ENCODE measurements at places on chromosomes 7 and 10.

GRCh38 chr7:101397243-101397642 lies 34.6 kb downstream of the COL26A1 start:
- DNase-seq: no peak

DNA sequence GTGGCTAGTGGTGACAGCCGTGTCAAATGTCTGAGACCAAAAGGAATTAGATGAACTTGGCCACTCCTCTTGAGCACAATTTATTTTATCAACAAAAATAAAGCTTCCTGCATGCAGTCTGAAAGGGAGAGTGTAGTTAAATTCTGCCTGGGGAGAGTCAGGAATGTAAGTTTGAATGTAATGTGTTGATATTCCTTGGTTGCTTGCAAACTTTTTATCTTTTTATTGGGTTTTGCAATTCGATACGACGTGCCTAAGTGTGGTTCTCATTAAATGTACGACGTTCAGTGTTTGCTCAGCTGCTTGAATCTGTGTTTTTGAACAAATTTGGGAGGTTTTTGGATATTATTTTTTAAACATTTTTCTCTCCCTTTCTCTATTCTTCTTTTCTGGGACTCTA lies 839.9 kb downstream of the CCSER2 start:
- DNase-seq: no peak

DNA sequence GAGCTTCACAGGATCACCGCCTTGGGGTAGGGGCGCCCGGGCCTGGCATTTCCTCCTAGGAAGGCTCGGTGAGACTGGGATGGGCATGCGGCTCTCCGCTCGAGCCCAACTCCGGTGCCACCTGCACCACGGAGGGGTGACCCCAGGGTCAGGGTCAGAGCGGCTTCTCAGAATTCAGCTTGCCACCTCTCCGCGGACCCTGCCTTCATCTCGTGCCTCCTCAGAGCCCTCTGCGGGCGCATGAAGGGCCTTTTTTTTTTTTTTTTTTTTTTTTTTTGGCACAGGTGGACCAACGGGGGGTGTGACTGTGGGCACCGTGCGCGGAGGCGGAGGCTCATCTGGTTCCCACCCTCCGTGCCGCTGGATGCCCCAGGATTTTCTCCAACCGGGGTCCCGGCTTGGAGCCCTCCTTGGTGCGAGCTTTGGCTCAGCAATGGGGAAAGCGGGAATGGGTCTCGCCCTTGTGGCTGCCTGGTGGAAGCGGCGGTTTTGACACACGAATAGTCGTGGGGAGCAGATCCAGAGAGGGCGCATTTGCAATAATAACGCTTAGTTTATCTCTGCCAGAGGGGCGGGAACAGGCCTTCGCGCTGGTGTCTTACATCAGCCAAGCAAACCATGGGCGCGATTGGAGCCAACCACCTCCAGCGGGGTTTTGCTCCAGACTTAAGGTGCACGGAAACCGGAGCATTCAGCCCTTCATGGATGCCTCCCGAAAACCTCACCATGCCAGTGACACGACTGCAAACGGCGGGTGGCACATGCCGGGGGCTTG lies 5.0 kb upstream of the TNRC18 start:
- DNase-seq: no peak

DNA sequence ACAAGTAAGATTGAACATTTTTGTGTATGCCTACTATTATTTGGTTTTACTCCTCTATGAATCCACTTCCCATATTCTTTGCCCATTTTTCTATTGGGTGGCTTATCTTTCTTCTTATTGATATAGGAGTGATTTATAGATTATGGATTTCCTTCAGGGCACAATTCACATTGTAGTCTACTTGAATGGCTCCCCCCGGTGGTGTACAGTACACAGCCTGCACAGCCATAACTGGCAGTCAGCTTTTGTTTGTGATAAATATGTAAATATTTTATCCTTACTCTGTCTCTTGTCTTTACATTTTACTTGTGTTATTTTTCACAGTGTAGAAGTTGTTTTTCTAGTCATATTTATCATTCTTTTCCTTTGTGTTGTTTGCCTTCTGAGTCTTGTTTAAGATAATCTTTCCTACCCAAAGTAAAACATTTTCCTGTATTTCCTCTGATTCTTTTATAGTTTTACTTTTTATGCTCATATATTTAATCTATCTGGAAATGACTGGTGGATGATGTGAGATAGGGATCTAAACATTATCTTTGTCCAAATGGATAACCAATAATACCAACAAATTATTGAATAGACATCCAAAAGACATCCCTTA lies 23.9 kb upstream of the CALD1 start:
- no peak for DNase-seq

Measured in activated CD4-positive, CD25-positive, alpha-beta regulatory T cell (primary cell).